ENCODE measurements at places on chromosomes 16 and 17.

DNA sequence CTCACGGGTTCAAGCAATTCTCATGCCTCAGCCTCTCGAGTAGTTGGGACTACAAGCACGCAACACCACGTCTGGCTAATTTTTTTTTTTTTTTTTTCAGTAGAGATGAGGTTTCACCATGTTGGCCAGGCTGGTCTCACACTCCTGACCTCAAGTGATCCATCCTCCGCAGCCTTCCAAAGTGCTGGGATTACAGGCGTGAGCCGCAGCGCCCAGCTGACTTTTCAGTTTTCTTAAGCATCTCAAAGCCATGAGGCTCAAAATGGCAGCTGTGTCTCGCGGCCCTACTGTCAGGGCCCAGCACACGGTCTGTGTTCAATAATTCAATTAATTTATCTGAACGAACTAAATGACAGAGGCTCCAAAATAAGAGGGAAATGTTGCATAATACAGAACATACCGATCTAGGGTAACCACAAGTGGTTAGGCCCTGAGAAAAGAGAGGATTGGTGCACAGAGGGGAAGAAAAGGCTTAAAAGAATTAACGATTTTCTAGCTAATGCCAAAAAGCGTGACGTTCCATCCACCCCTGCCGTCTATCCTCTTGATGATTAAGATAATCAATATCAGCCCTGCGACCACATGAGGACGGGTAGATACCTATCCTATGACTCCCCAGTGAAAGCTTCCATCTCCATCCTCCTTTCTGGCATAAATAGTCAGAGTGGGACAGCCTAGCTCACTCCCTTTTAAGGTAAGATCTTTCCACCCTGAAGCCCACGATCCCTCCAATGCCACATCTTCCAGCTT, 136.9 kb downstream of the SLC39A11 start:
- DNase-seq: no peak

DNA sequence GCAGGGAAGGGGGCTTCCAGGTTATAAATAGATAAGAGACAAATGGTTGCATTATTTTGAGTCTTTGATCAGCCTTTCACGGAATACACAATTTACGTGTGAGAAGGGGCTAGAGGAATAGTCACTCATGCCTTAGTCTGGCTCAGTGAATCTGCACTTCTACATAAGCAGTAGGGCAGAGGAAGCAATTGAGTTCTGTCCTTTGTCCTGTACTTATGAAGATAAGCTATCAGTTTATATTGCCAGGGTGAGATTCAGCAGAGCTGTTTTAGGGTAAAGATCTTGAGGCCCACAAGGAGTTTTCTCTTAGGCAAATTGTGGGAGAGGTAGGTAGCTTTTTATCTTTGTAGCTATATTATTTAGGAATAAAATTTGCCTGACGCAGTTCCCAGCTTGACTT, 33.3 kb downstream of the TOM1L1 start:
- DNase-seq: no peak

DNA sequence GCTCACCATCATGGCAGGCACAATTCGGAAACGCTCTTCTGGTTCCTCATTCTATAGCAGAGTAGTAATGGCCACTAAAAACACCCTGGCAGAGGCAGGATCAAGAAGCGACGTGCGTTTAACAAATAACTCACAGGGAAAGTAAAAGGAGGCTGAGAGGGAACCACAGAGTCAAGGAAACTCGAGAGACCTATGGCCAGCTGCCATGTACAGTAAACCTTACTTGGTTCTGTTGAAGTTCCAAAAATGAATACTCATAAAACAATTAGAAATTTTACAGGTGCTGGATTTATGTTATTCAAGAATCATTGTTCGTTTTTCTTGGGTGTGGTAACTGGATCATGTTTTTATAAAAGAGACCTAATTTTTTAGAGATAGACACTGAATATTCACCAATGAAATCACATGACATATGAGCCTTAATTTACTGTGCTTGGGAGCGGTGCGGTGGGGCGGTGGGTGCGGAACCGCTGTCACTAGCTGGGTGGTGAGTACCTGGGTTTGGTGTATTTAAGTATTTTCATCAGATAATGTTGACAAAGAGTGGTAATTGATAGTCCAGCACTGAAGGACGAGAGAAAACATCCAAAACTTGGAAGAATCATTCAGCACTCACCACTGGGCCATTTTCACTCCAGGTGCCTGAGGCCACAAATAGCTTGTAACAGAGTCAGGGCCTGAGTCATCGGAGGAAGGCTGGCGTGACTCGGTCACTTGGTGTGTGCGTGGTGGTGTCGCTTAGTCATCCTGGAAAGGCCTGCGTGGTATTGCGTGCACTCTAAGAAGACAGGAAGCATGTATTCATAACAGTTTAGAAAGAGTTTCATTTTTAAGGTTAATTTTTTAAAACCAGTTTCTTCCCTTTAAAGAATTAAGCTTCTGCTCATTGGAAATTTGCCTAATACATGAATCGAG, 135.4 kb upstream of the CHMP6 start:
- DNase-seq: peak; percentile 99

GRCh38 chr16:3431779-3432219, 11.5 kb downstream of the ZNF597 start:
- peak; percentile 17 for DNase-seq

DNA sequence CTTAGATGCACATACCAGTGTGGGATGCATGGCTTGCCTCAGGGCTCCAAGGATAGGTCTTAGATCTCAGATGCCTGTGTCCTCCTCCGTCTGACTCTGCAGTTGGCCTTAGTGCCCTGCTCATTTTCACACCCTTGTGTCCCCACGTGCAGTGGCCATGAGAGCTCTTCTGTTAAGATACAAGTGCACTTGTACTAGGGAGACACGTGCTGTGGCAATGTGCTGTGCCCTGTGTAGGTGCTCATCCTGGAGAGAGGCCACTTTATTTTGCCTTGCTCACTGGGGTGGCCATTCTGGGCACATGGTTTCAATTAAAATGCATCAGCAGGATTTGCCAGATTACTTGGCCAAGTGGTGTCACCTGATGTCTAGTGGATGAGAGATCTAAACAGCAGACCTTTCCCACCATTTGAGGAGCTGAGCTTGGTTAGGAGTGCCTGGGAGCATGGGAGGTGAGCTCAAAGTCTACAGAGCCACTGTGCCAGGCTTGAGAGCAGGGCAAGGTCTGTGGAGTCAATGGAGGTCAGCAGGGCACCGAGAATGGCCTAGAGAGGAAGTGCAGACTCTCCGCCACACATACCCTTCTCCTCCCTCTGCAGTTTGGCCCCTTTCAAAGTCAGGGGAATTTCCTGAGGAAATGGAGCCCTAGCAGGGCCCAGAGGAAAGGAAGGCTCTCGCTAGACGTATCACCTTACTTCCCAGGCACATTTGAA, 25.2 kb upstream of the SMPD3 start:
- DNase-seq: no peak

DNA sequence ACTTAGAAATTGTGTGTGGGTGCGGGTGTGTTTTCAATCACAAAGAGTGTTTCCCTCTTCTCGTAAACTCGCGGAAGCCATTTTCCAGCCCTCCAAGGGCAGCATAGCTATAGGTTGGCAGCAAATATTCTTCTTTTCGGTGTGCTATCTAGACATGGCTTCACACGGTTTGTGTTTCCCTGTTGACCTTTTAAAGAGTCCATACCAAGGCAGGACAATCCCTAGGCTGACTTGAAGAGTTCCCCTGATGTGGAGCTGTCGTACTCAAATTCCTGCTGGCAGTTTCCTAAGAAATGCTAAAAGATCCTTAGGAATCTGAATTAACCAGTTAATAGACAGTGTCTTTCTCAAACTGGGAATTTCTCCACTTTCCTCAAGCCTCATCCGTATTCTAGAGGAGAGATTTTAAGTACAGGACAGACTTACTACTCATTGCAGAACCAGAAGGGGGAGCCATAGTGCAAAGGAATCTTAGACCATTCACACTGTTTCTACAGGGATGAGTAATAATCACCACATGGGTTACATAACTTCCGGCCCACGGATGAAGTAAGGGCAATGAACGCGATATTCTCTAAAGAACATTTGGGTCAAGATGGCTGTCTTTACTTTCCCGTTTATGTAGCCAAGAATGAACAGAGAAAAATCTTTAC, 288.6 kb upstream of the ELAC2 start:
- DNase-seq: peak; percentile 84

All from EL (cell line).